ENCODE measurements at places on chromosomes 12 and 14.

DNA sequence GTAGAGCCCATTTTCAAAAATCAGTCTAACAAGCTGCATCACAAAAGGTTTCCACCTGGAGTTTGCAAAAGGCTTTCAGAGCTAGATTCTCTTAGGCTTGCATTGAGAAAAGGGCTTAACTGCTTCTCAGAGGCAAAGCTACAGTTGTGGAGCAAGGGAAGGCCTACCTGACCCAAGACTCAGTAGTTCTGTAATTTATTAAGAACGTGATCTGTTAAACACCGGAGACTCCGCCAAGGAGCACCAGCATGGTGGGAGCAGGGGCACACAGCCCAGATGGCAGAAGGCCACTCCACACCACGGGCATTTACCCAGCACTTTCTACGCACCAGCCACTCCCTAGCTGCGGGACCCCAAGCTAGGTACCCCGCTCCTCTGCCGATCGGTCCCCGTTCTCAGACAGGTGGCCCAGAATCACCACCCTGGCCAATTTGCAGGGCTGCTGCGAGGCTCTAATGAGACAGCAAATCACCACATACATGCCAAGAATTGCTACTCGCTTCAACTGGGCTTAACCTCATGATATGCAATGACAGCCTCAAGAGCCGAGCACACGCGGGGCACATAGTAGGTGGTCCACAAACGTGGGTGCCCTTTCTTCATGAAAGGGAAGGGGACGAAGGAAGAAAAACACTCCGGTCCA is 1.5 kb downstream of the ITPK1 start:
- DNase-seq = no peak

DNA sequence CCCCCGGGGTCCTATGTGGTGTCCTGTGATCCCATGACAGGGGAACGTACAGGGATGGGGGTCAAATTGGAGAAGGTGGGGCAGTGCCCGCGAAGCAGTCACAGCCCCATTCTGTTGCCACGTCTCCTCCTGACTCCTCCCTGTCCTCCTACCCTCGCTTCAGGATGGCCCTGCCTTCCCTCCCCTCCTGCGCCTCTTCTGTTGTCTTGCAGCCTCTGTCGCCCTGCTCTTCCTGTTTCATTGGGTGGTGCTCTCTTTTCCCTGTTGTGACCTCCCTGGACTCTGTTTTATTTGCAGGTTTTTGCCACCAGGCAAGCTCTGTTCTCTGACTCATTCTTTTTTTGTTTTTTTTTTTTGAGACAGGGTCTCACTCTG is 18.7 kb downstream of the CABP1 start:
- no peak for DNase-seq

- DNase-seq = no peak
These were observed 55.3 kb downstream of the ISCA2 start for GRCh38 chr14:74548881-74549280.

- DNase-seq = no peak
These were observed 12.9 kb downstream of the PRKCH start for GRCh38 chr14:61334197-61334701.

DNA sequence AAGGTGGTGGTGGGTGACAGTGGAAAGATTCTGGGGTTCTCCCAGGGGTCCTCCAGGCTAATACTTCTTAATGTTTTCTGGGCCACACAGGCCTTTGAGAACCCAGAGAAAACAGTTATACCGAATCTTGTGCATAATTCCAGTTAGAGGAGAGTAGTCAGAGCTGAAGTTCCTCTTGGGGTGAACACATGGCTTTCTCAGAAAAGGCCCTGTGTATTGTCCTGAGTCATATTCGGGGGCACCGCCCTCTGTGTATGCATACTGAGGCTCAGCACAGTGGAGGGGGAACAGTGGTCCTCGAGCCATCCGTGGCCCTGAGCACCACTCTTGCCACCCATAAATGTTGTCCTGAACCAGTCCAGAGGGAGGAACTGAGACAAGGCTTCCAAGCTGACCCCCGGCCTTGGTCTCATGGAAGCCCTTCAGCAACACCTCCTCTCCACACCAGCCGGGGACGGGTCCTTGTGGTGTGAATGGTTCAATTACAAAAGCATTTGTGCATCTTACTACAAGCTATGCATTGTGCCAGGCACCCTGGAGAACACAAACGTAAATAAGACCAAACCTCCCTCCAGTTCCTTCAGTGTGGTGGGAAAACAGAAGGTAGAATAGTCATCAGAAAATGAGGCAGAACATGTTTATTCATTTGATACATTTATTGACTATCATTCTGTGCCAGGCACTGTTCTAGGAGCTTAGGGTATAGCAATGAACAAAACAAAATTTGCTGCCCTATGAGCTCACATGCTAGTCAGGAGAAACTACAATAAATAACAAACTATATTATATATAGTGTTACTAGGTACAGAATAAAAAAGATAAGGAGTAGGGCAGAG is 9.9 kb downstream of the DHRS2 start:
- DNase-seq = no peak

DNA sequence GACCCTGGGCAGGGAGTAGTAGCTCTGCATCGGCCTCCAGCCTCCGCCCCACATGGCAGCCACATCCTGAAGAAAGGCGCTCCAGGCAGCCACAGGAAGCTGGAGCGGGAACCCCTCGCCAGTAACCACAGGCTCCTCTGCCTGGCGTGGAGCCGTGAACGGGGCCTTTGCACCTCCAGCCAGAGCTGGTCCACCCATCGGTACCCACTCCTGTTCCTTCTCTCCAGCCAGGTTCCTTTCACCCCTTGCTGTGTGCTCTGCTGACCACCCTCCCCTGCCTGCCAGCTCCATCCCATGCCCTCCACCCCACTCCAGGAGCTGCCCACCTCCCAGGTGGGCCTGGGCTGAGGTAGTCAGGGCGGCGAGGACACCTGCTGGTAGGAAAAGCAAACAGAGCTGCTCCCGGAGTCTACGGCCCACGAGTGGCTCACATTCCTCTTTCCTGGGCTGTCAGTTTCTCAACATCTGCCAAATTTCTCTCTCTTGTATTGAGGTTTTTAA is 2.7 kb downstream of the TGFB3 start:
- no peak for DNase-seq

- DNase-seq = no peak
These were observed 32.5 kb downstream of the PSMC1 start for GRCh38 chr14:90288651-90289355.

DNA sequence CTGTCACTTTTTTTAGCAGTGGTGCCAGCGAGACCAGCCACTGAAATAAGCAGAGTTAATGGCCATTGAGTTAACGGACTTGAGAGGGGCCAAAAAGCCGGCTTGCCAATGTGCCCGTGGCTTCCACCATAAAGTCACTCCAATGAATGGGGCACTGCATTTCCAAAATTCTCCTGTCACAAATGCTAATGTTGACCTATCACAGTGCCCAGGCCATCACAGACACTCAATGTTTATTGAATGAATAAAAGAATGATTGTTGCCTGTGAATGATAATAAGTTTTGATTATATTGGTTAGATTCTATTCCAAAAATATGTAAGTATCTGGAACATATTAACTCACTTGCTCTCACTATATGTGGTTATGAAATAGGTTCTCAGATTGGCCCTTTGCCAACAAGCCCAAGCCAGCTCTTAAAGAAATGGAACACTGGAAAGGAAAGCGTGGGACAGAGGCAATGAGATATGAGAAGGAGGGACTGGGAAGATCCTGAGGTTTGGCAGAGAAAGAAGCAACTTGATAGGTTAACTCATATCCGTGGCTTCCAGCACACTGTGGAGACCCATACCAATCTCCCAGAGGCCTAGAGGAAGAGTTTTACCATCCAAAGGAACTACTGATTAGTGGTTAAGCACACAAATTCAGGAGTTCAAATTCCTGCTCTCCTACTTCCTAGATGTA is 108.7 kb downstream of the BTG1 start:
- DNase-seq = no peak
